ENCODE measurements at places on chromosomes 3 and 15.

GRCh38 chr3:27720899-27721716 is 1.0 kb downstream of the EOMES start:
- no peak for DNase-seq

DNA sequence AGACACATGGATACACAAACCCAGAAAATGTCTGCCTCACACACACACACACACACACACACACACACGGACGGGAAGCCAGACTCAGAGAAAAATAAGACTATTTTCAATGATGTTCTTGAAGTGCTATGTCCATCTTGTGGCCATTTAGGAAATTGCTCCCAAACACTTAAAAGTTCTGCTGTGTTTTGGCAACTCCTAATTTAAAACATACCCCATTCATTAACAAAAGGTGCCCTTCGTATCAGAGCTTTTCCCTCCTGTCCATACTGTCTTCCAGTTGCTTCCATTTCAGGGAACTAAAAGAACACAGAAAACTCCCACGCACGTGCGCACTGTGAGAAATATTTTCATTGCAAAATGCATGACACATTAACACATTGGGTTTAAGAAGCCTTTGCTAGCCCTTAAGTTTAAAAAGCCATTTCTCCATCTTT is 44.6 kb downstream of the SLC12A1 start:
- DNase-seq: no peak

DNA sequence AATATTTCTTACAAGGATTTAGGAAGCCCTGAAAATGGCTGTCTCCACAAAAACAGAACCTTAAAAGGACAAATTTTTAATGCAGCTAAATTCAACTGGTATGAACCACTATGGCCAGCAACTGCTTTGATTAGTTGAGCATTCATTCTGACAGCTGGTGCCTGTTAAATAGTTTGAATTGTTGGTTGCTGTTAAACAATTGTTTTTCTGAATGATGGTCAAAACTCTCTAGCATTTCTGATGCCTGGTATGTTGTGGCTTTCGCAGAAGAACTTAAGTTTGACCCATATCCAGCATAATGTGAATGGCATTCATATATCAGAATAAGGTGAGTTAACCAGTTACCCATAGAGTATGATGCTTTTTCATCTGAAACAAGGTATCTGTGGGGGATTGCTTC is 138.4 kb downstream of the MEIS2 start:
- no peak for DNase-seq

DNA sequence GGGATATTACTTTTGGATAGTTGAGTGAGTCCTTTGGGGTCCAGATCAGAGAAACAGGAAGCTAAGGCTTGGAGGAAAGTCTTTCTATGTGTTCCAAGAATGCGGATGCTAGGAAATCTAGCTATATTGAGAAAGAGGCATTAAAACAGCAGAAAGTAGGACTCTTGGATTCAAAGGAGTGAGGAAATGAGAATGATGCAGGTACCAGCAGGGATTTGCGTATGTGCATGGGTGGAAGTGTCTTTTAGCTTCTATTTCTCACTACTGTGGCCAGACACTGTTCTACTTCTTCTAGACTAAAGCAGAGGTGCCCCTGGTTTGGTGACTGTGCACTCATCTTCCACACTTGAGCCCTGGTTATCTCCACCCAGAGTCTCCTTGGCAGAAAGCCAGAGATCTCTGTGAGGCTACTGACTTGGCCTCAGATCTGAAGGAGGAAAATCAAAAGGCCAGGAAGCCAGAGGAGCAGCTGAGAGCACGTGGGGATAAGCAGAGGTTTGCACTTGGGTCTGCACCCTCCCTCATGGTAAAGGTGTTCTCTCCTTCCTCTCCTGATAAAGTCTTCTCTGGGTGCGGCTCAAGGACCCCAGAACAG is 44.3 kb downstream of the ATP2B2 start:
- DNase-seq: no peak

- no peak for DNase-seq
Observed at GRCh38 chr15:61915640-61916039, 144.6 kb downstream of the VPS13C start.

DNA sequence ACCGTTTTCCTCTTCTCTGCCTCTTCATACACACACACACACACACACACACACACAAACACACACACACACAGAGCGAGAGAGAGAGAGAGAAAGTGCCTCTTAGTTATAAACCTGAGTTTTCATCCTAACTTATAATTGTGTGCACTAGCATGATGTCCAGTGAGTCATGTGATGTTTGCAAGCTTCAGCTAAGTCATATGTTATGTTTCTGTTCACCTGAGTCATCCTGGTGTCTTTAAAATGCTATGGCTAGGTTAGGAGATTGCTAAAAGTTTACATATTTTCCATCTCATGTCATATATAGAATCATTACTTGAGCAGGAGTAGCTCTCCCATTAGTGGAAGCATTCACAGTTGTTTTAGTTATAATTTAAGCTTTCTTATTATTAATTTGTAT is 155.8 kb downstream of the EPHA6 start:
- DNase-seq: no peak

GRCh38 chr3:141272906-141273662 is 41.5 kb downstream of the PXYLP1 start:
- DNase-seq: no peak

DNA sequence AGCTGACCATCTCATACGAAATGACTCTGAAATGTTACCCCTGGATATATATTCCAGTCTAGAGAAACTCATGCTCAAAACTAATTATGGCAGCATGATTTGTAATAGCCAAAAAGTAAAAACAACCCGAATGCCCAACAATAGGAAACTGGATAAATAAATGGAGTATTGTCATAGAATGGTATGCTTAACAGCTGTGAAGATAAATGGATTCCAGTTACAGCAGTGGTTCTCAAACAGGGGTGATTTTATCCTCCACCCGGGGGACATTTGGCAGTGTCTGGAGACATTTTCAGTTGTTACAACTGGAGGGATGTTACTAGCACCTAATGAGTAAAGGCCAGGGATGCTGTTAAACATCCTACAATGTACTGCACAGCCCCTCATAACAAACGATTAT is 52.3 kb upstream of the PIAS1 start:
- no peak for DNase-seq

DNA sequence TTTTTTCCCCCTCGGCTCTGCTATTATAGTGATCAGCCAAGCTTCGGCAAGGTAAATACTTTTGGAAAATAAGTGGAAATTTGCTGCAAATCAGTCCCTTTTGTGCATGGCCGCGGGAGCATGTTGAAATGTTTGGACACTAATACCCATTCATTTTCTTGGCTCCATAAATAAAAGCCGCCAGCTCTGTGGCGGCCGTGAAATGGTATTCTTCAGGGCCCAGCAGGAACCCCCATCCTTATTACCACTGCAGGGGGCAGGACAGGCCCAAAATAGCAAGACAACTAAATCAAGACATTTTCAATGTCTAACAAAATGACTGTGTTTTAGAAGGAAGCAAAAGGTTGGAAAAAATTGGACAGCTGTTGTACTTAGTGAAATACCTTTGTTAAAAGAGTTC is 362.3 kb downstream of the NR2F2 start:
- DNase-seq: no peak

GRCh38 chr3:171101982-171102641 is 75.6 kb upstream of the SLC2A2 start:
- DNase-seq: no peak

DNA sequence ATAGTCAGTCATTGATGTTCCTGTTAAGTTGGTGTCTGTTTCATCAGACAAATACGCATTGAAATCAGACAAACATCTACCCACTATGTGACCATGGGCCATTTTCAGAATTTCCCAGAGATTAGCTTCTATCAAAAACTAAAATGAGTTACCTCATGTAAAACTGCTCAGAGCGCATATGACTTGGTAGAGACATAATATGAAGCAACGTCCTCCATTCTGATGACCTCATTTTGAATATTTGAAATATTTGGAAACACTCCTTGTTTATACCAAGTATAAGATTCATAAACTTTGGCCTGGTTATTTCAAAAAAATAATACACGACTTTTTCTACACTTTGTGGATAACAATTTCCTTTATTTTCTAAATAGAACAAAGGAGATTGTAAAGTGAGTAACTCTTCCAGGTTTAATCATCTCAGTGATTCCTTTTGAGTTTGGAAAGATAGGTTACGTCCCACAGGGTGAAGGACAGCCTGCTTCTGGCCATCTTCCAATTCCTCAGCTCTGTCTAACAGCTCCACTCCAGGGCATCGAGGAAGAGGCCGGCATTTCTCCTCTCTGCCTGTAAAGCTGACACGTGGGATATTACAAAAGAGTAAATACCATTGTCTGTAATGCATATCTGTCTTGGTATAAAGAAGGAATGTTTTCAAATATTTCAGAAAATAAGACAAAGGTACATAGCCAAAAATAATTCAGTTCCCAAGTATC is 122.6 kb downstream of the CADM2 start:
- DNase-seq: no peak

GRCh38 chr15:27459836-27460235 is 488.9 kb downstream of the GABRG3 start:
- DNase-seq: no peak

GRCh38 chr3:157154563-157155330 is 5.2 kb downstream of the CCNL1 start:
- no peak for DNase-seq

- no peak for DNase-seq
Observed at GRCh38 chr3:156518726-156519125, 36.2 kb downstream of the SSR3 start.

GRCh38 chr15:95973566-95974256 is 356.8 kb upstream of the NR2F2 start:
- DNase-seq: no peak

GRCh38 chr3:32381922-32382321 is 9.7 kb upstream of the CMTM7 start:
- DNase-seq: no peak

DNA sequence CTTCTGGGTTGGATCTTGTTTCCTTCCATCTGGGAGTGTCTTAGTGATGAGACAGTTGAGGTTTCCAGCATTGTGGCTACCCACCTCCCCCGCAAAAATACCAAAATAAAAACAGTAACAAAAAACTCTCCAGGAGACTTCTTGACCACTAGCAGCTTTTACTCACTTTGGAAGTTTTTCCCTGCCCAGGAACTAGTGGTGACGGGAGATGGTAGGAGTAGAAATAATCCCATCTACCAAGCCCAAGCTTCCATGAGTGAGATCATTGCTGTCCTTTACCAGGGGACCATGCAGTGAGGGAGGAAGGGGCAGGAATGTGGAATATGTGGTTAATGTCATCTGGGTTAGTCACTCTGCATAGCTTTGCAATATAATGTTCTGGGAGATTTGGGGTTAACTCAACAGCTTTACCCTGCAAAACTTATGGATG is 187.7 kb downstream of the ITPR1 start:
- no peak for DNase-seq

GRCh38 chr3:34864011-34864410 is 775.3 kb upstream of the ARPP21 start:
- DNase-seq: no peak

DNA sequence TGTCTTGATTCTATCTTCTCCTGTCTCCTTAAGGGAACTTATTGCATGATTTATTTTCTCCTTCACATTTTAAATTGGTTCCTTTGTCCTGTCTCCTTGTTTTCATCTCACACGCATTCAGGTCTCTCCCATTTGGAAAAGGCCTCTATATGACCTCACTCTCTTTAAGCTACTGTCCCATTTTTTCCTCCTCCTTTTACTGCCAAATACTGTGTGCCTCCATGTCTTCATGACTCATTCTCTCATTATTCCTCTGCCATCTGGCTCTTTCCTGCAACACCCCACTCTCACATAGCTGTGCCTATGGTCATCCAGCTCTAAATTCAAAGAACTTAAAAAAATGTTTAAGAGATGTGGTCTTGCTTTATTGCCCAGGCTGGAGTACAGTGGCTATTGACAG is 48.0 kb downstream of the TYRO3 start:
- no peak for DNase-seq

DNA sequence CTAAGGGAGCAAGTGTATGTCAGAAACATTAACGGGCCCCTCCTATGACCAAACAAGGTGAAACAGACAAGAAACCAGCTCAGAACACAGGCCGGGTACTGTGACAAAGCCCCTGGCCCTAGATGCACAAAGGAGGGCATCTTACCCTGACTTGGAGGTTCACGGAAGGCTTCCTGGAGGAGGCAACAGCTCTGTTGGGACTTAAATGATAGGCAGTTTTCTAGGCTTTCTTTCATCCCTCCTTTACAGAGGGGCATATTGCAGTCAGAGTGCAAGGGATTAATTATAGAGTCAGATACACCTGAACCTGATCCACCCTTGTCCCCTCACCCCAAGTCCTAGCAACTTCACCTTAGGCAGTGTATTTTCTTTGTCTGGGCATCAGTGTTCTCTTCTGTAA is 8.4 kb downstream of the EPHB3 start:
- no peak for DNase-seq

DNA sequence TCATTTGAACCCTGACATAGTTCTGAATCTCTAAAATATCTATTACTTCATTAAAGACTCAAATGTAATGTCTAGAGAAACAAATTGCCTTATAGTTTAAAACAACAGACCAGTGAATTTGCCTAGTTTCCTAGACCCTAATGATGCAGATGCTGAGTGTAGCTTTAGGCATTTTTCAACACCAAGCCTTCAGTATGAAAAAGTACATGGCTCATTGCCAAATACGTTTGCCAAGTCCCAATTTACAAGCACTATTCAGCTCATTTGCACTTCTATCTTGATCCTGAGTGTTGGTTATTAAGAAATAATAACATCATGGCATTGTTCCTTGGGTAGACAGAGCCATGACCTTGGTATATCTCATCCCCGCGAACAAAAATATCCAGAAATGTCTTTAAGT is 46.8 kb downstream of the EOMES start:
- DNase-seq: no peak

DNA sequence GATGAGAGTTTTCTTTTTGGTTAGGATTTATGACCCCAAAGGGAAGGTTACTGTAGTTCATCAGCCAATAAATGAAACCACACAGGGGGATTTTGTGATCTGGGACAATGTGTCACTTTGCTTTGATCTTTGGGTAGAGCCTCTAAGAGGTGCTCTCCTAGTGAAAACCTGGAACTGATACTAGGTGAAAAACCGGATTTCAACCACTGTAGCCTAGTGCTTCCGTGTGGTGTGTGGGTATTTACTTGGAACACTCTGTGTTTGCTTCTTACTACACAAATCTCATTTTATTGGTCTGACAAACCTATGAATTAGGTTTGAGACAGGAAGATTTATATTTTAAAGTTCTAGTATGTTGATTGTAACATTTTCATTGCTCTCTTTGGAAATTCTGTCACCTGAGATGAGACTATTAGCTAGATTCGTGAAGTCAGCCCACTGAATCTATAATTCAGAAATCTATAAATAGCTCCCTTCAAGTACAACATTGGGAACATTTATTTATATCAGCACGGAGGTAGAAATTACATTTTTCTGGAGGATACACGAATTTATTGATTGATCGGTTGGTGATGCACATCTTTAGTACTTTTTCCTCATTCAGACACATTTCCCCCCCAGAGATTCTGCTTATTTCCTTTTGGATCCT is 119.8 kb downstream of the AKAP13 start:
- no peak for DNase-seq

- DNase-seq: no peak
Observed at GRCh38 chr15:90644952-90645725, 72.0 kb upstream of the BLM start.

- DNase-seq: no peak
Observed at GRCh38 chr3:28476764-28477163, 128.1 kb upstream of the AZI2 start.

GRCh38 chr15:101121511-101122090 is 130.2 kb downstream of the CHSY1 start:
- peak; percentile 15 for DNase-seq
